ENCODE measurements at places on chromosomes 7 and 10. TPM values are rescaled to one million over a fixed set of nuclear protein-coding genes. Genes with fewer than 3 reads are reported as not detected.

The MYOZ1 gene
- 5.5 TPM for polyA plus RNA-seq

The CEP55 gene
- 15.0 TPM for polyA plus RNA-seq

- DNase-seq: no peak
These were observed 49.0 kb upstream of the EN2 start for GRCh38 chr7:155408651-155409586.

- DNase-seq: no peak
These were observed 195.9 kb downstream of the DIP2C start for GRCh38 chr10:493391-494148.

The AUTS2 gene
- 85.6 TPM for polyA plus RNA-seq

Measured in right renal pelvis (tissue), 4 donors.